Cortex of kidney (tissue), 1 donor: ENCODE measurements at places on chromosomes 4 and X.

GRCh38 chr4:155072417-155072816 lies 136.0 kb upstream of the NPY2R start:
- no peak for DNase-seq

DNA sequence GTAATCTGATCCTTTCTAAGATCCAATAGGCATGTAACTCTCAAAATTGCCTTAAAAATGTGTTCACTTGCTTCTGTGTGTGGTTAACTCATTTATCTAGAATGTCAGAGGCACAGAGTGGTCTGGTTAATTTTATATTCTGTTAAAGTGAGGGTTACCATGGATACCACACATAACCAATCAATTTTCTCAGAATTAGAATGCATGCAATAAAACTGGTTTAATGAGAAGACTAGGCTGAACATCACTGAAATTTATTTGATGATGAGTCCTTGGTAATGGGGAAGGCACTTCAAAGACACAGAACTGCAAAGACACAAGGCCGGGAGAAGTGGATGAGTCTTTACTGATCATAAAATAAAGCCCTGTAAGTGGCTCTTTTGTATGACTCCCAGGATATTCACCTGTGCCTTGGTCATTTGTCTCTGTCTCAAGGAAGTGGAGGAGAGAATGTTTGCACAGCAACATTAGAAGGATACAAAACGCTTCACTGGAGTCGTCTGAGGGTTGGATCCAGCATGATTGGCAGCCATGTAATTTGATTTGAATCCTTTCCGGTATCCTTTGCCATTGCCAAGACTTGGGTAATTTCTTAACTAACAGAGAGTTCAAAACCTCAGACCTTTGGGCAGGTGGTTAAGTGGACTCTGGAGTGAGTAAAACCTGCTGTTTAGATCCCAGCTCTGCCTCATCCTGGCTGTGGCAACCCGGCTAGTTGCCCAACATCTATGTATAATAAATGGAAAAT lies 94.0 kb upstream of the RBPJ start:
- no peak for DNase-seq

- no peak for DNase-seq
Measured at GRCh38 chr4:61921920-61922319, 721.8 kb downstream of the ADGRL3 start.

GRCh38 chr4:81359207-81359606 lies 112.5 kb downstream of the RASGEF1B start:
- DNase-seq, result no peak

DNA sequence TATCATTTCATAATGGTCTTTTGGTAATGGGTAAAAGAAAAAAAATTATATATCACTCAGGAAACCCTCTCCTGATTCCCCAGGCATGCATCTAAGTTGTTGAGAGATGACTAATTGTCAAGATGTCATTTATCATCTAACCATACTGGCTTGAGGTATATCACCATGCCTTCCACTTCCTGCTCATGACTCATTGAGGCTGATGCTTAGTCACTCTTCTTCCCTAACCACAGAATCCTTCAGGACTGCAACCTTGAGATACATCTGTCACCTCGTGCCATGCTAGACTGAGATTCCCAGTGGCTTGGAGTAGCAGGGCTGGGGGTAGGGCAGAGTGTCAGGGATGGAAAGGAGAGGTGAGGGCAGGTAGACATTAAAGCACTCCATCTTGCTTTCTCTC lies 782.5 kb upstream of the INTU start:
- no peak for DNase-seq

DNA sequence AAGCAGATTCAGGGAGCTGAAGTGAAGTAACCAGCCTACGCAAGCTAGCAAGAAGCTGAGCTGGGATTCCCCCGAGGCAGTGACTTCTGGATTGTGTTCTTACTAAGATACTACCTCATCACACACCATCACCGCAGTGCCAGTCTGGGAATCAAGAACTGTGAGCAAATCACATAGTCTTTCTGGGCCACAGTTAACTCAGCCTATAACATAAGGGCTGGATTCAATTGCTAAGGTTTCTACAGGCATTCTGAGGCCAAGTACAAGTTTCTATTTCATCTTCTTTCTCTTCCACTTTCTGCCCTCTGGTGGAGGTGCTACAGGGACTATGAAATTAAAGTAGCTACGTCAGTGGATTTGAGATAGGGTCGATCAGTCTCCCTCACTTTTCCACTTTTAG lies 1.4 kb upstream of the CORIN start:
- DNase-seq, result no peak

DNA sequence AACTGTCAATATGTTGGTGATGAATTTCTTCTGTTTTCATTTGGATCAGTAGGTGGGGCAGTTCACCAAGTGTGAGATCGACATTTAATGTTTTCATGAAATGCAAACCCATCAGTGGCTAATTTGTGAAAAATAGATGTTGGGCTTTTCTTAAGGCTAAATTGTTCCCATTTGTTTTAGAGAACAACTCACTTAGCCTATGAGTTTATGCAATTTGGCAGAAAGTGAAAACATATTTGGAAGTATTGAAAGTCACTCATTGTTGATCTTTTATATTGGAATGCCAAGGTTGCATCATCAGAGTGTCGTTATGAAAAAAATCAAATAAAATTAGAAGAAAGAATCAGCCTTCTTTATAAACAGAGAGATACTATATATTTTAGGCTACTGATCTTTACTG lies 132.4 kb downstream of the RPA4 start:
- no peak for DNase-seq

DNA sequence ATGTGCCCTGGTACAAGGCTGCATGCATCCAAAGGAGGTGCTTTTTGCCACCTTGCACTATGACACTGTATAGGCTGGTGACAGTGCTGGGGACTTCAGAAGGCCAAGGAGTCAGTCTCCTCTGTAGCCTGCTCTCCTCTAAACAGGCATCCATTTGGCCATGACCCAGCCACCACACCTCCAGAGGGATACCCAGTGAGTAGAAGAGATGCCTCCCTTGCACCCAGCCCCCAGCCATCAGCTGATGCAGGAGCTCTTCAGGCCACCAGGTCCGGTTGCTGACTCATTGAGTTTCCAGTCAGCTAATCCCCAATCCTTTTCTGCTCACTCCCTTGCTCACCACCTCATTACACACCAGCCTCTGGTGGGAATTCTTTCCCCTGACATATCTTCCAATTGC lies 99.8 kb downstream of the PJA1 start:
- no peak for DNase-seq

DNA sequence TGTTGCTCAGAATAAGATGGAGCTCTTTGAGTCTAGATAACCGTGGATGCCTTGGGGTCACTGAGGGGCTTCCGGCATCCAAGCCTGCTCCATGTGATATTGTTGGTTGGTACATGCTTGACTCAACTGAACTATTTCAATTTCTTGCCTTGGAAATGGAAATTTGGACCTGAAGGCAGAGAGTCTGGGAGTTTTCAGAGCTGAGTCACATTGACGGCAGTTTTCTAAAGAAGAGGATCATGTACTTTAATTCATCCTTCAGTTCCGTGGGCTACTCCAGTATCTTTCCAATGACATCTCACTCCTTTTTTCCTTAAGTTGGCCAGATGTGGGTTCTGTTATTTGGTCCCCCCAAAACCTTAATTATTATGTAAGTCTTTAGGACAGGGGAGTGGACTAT lies 100.5 kb downstream of the MFAP3L start:
- DNase-seq, result no peak
